ENCODE measurements at places on chromosomes 5 and 9.

- no peak for DNase-seq
Measured at GRCh38 chr5:93296338-93296737, 284.7 kb downstream of the NR2F1-AS1 start.

GRCh38 chr5:10355071-10355889 lies 1.8 kb downstream of the MARCHF6 start:
- no peak for DNase-seq

DNA sequence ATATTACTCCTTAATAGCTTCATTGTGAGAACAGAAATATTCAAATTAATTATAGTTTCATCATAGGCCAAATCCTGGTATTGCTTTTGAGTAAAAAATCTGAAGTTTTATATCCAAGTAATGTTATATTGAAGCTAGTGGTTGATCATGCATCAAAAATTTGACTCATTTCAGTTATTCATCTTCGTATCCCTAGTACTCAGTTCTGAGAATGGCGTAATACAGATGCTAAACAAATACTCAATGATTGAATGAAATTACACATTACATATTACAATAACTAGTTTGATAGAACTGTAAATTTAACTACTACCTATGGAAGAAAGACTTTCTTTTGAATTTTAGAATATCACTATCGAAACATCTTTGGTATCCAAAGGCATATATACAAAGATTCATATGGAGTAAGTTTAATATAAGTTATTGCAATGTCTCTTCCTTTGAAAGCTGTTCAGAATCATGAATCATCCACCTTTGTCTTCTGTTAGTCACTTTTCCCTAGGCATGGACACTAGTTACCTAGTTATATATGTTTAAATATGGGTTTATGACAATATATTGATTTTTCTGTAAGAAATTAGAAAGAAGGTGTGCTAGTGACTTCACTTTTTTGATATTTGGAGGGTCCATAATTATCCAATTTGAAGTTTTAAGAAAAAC lies 5.0 kb upstream of the ZNF462 start:
- DNase-seq = no peak

GRCh38 chr5:43409809-43410271 lies 2.4 kb downstream of the CCL28 start:
- DNase-seq = no peak

DNA sequence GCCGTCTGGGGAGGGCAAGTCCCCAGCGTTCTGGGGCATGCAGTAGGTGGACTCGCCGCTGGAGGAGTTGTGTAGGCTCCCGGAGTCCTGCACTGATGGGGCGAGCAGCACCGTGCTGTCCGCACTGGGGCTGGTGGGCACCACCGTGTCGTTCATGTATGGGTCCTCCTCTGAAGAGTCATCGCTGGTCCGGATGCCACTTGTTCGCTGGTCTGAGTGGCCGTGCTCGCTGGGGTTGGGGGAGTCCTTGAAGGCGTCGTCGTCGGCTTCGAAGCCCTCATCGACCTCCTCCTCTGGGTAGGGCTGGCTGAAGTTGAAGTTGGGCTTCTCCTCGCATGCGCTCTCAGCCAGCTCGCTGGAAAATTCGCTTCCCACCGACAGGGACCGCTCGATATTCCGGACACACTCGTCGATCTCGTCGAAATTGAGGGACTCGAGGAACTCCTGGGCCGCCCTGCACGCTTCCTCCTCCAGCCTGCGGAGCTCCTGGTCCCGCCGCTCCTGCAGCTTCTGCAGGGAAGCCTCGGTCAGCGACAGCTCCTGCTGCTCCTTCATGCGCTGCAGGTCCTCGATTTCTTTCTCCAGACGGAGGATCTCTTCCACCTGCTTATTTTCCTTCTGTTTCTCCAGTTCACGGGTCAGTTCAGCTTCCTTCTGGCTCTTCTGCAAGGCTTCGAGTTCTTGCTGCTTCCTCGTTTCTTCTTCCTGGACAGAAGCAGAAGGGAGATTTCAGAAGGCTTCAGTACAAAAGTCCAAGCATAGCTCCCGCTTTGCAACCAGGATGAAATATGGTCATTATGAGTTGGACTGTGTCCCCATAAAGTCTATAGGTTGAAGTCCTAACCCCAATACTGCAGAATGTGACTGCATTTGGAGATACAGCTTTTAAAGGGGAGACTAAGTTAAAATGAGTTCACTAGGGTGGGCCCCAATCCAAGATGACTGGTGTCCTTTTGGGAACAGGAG lies 84.6 kb upstream of the RETREG1 start:
- DNase-seq = no peak

GRCh38 chr9:618478-618877 lies 223.0 kb upstream of the DMRT1 start:
- DNase-seq = no peak

- no peak for DNase-seq
Measured at GRCh38 chr5:38226091-38226490, 32.3 kb upstream of the EGFLAM start.

DNA sequence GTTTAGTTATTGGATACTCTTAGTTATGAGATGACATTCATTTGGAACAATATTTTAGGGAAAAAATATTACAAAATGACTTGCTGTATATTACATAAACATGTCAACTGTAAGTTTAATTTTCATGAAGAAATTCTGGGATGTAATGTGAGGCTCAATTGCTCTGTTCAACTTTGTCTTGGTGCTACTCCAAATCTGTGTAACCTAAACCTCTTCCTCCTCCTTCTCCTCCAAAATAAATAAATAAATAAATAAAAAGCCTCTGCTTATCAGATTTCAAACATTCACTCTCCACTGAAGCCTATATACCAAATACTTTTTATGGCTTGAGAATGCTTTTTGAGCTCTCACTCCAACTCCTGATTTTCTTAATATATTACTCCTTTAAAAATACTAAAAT lies 27.7 kb downstream of the ACTBL2 start:
- DNase-seq = no peak

- DNase-seq = no peak
Measured at GRCh38 chr9:2955575-2955974, 111.7 kb upstream of the PUM3 start.

DNA sequence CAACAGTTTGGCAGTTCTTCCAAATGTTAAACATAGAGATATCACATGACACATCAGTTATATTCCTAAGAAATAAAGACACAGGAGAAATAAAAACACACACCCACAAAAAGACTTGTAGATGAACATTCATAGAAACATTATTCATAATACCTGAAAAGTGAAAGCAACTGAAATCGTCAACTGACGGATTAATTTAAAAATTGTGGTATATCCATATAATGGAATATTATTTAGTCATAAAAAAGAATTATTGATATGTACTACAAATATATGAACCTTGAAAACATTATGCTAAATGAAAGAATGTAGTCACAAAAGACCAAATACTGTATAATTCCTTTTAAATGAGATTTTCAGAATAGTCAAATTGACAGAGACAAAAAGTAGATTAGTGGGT lies 330.2 kb upstream of the CD180 start:
- DNase-seq = no peak

GRCh38 chr5:139651853-139652787 lies 4.0 kb downstream of the CXXC5 start:
- no peak for DNase-seq

DNA sequence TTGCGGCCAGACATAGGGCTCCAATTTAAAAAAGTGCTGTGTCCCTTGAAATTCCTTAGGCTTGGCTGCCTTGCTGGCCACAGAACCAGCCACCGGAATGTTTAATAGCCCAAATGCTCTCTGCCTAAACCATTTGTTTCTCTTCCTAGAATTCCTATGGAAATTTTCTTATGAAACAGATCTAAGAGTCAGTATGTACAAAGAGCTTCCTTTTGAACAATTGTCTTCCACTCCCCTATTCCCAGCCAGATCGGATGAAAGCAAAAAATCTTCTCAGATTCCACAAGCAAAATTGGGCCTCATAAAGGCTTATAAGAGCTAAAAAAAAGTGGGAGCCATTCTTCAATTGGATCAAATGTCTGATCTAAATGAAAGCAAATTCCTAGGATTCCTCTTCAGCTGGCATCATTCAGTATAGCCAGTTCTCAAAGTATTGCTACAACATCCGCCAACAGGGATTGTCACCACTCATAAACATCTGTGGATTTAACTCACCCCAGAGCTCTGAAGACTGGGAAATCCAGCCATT lies 104.3 kb downstream of the CEMIP2 start:
- no peak for DNase-seq

DNA sequence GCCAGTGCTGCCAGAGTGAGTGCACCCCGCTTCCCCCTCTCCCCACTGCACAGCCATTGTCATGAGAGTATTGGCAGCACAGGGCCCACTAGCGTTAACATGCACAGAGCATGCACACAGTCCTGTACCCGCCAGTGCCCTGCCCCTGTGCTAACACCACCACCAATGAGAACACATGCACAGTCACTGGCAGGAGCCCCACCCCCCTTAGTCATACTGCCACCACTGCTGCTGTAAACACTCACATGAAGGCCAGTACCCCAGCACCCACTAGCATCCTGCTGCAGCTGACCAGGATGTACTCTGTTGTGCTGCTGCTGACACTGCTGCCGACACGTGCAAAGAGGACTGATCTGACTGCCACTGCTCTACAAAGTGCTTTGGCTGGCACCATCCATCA lies 19.5 kb upstream of the RANBP6 start:
- DNase-seq = no peak

DNA sequence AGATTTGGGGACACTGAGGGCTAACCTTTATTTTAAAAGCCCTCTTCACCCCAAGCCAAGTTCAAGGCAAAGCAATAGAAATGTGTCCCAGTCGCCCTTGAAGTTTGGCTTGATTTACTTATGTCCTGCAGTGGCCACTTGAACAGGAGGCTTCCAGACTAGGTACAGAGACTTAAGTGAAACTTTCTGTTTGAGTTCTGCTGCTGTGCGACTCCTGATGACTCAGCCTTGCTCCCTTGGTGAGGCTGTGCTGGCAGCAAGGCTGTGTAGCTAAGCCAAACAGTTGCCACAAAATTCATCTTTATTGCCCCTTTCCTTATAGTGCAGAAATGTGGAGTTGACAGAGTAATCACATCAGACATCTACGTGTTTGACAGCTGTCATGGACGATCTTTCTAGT lies 68.8 kb upstream of the NTRK2 start:
- DNase-seq = no peak

DNA sequence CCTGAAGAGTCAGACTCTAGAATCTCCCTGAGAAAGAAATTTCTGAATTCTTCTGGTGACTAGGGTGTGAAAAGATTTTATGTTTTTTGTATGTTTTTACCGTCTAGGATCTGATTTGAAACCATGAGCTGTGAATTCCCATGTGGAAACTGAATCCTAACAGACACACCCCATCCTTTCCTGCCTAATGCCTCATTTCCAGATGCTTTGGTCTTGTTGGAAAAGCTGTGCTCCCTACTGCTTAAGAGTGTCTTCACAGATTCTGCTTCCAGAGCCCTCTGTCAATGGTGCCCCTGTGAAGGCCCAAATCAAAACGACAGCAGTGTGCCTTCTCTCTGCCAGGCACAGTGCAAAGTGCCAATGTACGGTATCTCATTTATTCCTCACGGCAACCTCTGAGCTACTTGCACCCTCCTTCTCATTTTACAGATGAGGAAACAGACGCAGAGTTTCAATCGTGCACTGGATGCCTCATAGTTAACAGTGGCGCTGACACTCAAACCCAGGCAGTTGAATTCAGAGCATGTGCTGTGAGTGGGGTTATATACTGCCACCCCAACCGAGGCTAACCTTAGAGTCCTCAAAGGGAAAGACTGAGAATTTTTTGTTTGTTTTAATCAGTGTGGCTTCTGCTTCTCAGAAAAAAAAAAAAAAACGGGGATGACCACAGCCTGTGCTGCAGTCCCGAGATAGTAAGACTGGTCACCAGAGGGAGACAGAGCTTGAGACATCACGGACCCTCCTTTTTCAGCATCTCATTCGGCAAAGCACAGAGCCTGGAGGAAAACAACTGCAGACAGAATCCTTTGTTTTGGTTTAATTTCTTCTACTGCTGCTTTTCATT lies 188.4 kb downstream of the SNCAIP start:
- DNase-seq = no peak

- no peak for DNase-seq
Measured at GRCh38 chr9:96137671-96138429, 164.1 kb downstream of the HSD17B3 start.

- no peak for DNase-seq
Measured at GRCh38 chr9:3507395-3508077, 18.3 kb downstream of the RFX3 start.

GRCh38 chr5:131747180-131748105 lies 49.4 kb downstream of the FNIP1 start:
- DNase-seq = no peak

GRCh38 chr5:59768152-59769040 lies 125.1 kb downstream of the PDE4D start:
- DNase-seq = no peak

- DNase-seq = no peak
Measured at GRCh38 chr5:19885040-19885824, 102.8 kb downstream of the CDH18 start.

- no peak for DNase-seq
Measured at GRCh38 chr5:77774981-77775789, 954 bp downstream of the TBCA start.

- no peak for DNase-seq
Measured at GRCh38 chr5:77960863-77961396, 184.8 kb upstream of the TBCA start.

DNA sequence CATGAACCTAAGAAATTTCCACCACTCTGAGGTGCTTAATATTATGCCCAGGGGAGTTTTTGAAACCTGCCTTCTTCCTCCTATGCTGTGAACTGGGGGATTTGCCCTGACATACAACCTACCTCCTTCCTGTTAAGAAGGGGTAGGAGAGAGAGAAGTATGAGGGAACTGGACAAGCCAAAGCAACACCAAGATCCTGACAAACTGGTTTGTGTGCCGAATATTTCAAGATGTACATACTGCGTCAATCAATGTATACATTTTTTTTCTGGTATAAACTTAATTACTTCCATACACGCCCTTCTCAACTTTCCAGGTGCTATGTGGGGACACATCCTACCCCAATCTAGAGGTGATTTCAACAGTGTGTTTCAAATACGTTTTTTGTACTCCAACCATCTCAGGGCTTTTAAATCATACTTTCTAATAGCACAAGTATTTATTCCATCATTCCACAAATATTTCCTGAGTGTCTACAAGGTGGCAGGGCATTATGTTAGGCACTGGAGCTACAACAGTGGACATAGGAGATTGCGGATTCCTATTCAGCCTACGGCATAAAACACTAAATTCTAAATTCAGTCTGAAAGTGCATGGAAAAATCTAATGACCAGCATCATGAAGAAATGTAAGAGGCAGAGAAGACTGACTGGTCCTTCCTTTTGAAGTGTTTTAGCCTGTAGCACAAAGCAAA lies 70.1 kb upstream of the IFNK start:
- no peak for DNase-seq

DNA sequence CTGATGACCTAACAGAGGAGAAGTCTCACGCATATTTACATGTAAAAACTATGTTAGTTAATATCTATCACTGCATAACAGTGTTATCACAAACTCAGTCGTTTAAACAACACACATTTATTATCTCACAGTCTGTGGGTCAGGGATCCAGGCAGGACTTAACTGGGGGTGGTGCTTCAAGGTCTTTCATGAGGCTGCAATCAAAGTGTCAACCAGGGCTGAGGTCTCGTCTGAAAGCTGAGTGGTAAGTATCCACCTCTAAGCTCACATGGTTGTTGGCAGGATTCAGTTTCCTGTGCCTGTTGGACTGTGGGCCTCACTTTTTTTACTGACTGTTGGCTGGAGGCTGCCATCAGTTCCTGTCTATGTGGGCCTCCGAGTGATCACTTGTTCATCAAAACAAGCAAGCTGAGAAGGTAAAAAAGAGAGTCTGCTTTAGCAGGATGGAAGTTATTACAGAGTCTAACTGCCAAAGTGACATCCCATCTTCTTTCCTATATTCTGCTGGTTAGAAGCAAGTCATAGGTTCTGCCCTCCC lies 188.6 kb downstream of the CARTPT start:
- DNase-seq = no peak

GRCh38 chr5:78647838-78648358 lies 674 bp downstream of the LHFPL2 start:
- DNase-seq = no peak
